ENCODE measurements at places on chromosomes 7 and 10.

DNA sequence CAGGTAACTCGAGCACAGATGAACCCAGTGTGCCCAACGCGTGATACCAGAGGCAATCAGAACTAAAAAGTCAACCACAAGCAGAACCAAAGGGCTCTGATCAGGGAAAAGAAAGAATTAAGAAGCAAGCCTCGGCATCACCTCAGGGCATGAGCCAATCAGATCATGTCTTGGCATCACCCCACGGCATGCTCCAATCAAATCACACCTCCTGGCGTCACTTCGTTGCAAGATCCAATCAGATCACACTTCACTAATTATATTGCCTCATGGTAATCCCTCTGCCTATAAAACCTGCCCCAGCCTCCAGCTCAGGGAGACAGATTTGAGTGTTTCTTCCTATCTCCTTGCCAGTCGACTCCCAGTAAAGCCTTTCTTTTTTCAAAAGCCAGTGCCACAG lies 46.8 kb downstream of the TYW1B start:
- no peak for DNase-seq

GRCh38 chr7:19079066-19079465 lies 38.4 kb downstream of the TWIST1 start:
- no peak for DNase-seq

DNA sequence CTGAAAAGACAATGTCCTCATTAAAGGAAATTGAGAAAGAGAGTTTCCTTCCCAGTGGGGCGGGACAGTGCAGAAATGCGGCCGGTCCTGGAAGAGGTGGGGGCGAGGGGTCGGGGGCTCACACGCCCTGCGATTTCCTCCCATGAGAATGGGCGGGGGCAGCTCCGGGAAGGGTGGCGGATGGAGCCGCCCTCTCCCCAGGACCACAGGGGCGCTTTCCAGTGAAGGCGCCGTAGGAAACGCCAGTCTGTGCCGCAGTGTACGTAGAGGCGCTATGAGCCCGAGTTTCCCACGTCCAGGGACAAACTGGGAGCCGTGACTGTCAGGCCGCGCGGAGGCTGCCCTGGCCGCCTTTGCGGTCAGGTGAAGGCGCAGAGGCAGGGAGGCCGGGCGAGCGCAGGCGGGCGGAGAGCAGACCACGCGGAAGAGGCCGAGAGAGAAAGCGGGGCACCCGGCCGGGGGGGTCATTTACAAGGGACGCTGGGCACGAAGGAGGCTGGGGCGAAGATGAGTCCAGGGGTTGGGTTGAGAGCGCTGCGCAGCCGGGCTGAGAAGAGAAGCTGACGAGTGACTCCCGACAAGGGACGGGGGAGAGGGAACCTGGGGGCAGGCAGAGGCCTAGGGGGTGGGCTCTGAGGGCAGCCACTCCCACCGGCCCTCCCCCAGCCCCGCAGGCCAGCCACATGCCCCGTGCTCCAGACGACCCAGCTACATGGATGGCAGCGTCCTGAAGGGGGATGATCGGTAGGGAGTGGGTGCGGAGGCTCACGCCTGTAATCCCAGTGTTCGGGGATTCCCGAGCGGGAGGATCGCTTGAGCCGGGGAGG lies 45.0 kb downstream of the ALOX5 start:
- DNase-seq, result peak; percentile 37

DNA sequence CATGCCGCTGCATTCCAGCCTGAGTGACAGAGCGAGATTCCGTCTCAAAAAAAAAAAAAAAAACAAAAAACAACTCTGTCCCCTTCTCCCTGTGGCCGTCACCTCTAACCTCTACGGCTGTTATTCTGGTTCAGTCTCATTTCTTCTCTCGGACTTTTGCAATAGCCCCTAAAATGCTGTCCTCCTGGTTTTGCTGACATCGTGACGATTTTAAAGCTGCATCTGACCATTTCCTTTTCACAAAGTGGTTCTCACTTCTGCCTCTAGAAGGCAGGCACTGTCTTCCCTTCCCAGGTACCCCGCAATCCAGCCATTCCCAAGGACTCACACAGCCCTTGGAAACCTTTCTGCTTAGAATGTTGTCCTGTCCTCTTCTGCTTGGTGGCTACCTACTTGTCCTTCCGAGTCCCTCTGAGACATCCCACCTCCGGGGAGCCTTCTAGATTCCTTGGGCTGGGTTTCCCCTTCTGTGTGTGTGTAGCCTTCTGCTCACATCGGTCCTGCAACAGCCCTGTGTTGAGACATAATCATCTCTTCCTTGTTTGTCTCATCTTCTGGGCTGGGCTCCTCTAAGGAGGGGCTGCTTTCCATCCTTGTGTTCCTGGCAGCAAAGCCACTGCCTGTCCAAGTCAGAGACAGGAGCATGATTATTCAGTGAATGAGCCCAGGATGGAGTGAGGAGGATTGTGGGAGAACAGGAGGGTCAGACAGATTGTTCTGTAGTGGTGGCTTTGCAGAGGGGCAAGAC lies 83.1 kb downstream of the GRK5 start:
- no peak for DNase-seq

- no peak for DNase-seq
Observed at GRCh38 chr10:112834751-112835181, 115.3 kb upstream of the TCF7L2 start.

DNA sequence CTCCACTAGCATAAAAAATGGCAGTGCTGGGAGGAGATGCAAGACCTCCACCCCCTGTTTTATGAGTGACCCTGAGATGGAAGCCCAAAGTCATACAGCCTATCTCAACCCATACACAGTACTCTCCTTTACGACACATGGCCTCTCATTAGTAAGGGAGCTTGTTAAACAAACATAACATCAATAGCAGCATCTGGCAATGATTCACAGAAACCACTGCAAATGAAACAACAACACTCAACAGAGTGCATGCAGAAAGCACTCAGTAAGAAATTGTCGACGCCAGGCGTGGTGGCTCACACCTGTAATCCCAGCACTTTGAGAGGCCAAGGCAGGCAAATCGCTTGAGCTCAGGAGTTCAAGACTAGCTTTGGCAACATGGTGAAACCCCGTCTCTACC lies 27.5 kb upstream of the FIGNL1 start:
- no peak for DNase-seq

GRCh38 chr10:131050162-131050766 lies 261.3 kb downstream of the TCERG1L start:
- DNase-seq, result no peak

GRCh38 chr10:80414142-80414895 lies 6.0 kb downstream of the PRXL2A start:
- no peak for DNase-seq

DNA sequence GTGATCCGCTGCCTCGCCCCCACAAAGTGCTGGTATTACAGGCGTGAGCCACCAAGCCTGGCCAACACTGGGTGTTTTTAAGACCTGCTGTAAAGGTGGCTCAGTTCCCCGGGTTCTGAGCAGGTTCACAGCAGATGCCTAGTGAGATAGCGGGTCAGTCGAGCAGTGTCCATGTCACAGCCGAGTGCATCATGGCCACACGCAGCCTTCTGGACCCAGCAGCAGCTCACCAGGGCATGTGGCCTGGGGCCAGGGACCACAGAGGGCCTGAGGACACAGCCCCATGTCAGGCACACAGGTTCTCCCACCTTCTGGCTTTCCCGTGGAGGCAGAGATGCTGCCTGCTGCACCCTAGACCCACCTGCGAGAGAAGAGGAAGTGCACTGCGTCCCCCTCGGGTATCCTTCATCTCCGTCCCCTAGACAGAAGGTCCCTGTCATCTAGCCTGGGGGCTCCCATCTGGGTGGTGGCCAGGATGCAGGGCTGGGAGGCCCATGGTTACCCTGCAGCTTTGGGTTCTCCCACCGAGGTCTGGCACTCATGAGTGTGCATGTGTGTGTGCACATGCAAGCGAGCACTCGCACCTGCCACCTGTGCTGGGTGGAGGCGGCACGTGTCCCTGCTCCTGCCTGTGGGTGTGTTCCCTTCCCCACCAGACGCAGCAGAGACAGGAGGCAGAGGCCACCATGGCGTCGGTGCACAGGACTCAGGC lies 98.6 kb downstream of the NKX6-2 start:
- DNase-seq, result no peak

DNA sequence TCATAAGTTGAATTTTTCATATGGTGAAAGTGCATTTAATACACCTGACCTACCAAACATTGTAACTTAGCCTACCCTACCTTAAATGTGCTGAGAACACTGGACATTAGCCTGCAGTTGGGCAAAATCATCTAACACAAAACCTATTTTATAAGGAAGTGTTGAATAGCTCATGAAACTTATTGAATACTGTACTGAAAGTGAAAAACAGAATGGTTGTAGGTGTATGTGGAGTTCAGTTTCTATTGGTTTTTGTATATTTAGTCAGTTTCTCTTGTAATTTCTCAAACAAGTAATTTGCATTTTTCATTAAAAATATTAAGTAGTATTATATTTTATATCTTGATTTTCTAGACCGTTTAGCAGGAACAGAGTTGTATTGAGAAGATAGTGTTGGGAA lies 15.3 kb downstream of the CCDC7 start:
- DNase-seq, result no peak

Data from activated T-helper 9 cell treated with anti-CD3 and anti-CD28 coated beads, Interleukin-2, amount 50 U/mL, for 16 hours (primary cell).